Occipital lobe (tissue), 3 donors: ENCODE measurements at places on chromosomes 16 and 17.

GRCh38 chr16:15897834-15898254 lies 9.4 kb upstream of the CEP20 start:
- DNase-seq, result no peak

- no peak for DNase-seq
Observed at GRCh38 chr17:74380959-74381808, 13.9 kb downstream of the GPR142 start.

DNA sequence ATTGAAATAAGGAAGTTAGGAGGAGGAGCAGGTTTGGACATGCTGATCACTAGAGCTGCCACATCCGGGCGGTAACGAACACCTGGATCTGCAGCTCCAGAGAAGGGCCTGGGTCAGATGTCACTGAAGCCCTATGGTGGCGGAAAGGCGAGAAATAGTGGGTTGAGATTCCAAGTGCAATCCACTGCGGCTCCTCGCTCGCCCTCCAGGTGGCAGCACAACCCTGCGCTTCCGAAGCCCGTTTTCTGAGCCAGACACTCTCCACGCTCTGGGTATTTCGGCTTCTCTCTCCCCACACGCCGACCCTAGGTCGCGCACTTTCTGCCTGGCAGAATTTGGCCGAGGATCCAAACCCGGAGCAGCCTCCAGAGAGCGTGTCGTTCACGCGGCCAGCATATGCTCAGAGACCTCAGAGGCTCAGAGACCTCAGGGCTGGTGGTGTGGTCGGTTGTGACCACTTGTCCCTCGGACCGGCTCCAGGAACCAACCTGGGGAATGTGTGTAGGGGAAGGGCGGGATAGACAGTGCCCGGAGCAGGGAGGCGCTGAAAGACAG lies 922 bp upstream of the SLC2A4 start:
- DNase-seq, result peak; percentile 54

DNA sequence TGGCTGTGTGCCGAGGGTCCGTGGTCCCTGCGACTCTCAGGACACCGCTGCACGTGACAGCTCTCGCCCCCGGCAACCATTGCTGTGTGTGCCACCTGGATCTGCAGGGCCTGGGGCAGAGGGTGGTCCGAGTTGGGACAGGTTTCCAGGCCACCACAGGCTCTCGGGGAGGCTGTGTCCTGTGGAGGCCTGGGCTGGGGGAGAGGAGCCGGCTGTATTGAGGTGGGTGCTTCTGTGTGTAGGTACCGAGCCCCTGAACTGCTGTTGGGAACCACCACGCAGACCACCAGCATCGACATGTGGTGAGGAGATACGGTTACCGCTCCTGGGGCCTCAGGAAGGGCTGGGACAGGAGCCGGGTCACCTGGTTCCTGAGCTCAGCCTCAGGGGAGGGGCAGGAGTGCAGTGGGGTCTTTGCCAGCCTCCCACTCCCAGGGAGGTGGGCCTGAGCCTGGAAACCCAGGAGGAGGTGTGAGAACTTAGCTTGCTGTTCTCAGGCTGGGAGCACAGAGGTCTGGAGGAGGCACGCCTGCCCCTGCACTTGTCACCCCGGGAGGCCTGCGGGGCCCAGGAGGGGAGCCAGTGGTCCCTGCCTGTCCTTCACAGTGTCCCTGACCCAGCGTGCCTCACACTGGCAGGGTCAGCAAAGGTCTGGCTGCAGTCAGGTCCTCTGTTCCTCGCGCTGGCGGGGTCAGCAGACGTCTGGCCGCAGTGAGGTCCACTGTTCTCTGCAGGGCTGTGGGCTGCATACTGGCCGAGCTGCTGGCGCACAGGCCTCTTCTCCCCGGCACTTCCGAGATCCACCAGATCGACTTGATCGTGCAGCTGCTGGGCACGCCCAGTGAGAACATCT lies 7.3 kb downstream of the SPATA2L start:
- no peak for DNase-seq

DNA sequence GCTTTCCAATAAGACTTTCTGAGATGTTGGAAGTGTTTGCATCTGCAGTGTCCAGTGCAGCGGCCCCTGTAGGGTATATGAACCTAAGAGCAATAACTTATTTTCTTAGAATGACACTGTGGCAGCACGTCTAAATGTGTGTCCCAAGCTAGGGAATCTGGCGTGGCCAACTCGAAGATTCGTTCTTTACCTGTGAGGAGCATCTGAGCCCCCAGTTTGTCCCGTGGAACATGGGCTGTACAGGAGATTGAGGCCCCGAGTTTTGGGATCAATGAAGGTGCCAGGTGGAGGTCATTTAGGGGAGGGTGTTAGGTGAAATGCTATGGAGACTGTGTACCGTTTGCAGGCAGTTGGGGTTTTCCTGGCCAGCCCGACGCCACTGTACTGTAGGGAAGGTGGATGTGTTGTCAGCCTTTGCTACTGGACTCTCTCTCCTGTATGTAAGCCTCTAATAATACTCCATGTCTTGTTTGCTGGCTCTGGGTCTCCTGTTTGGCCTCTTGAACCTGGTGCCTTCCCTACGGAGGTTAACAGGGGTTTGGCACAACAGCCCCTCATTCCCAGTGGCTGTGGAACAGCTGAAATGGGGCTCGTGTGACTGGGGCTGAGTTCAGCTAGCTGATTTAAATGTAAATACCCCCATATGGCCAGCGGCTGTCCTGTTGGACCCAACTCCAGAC lies 45.5 kb upstream of the SDK2 start:
- DNase-seq, result no peak

DNA sequence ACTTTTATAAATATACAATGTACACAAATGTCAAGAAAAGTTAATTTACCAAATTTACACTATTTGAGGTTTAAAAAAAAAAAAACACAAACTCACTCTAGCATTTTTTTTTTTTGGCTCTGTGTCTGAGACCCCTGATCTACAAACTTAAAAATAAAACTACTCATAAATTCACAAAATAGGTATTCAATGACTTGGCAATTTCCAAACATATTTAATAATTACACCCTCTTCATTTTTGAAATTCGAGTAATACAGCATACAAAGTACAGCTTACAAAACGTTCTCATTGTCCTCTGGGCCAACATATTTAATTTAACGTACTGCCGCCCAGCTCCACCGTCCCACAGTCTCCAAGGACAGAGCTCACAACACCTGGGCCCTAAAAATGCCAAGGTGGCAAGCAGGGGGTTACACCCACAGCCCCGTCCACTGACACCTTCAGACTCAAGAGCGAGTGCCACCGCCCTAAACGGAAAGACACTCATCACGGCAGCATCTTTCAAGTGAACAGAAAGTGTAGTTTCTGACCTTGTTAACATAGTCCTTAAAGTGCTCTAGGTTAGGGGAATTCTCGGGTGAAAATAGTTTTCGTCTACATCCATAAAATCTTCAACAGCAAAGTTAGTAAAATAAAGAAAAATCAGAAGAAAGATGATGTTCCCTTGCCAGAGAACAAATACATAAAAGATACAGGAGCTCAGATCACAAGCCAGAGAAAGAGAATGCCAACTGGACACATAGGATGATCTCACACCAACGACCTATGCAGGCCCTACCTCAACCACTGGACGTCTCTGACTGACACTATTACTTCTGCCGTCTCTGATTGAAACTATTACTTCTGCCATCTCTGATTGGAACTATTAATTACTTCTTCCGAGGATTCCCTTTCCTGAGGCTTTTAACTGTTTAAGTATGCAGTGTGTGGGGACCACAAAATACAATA lies 4.2 kb downstream of the ADCY9 start:
- DNase-seq, result no peak

DNA sequence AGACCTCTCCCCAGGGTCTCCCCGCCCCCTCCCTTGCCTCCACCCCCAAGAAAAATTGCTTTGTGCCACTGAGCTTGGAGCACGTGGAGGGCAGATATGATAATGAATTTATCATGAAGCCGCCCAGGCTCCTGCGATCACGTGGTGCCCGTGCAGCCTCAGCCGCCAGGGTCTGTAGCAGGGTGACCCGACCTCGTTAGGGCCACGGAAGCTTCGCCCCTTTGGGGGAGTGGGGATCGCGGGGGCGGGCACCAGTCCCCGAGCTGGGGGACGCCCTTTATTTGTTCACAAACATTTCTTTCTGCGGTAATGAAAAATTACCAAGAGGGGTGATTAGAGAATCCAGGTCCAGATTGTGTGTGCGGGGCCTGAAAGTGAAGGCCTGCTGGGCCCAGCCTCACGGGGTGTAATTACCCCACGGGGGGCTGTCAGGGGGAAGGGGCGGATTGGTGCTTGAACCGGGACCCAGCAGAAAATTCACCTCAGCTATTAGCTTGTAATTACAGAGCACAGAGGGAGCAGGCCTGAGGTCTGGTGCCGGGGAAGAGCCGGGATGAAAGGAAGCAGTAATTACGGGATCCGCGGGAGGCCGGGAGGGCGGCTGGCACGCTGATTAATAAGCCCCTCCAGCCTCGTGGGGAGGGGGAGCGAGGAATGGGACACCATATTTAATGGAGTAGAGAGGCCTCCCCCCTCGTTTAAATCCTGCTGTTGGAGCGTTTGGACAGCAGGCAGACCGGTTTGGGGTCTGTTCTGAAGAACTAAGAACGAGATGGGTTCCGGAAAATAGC lies 13.3 kb downstream of the GSE1 start:
- no peak for DNase-seq

GRCh38 chr17:49664706-49665211 lies 13.1 kb downstream of the SPOP start:
- no peak for DNase-seq

- no peak for DNase-seq
Observed at GRCh38 chr17:65228734-65229620, 91.8 kb downstream of the RGS9 start.

DNA sequence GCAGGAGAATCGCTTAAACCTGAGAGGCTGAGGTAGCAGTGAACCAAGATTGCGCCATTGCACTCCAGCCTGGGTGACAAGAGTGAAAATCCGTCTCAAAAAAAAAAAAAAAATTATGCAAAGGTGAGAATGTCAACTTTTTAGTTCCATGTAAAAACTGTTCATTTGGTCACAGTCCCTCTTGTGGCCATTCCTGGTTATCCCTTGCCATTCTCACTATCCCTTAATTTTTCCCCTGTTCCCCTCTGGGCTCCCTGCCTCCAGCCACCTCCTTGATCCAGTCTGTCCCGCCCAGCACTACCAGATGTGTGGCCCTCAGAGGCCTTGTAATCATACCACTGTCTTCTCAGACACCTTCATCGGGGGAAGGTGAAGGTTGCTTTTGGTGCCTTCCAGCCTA lies 23.4 kb downstream of the DCAF7 start:
- DNase-seq, result no peak

- DNase-seq, result peak; percentile 81
Observed at GRCh38 chr17:32659419-32659842, 172.6 kb downstream of the CDK5R1 start.

GRCh38 chr16:70594569-70594968 lies 51.8 kb upstream of the IL34 start:
- no peak for DNase-seq
